Activated naive CD4-positive, alpha-beta T cell (primary cell): ENCODE measurements at places on chromosomes 5 and 9.

- no peak for DNase-seq
Measured at GRCh38 chr9:119559056-119559455, 189.8 kb upstream of the BRINP1 start.

DNA sequence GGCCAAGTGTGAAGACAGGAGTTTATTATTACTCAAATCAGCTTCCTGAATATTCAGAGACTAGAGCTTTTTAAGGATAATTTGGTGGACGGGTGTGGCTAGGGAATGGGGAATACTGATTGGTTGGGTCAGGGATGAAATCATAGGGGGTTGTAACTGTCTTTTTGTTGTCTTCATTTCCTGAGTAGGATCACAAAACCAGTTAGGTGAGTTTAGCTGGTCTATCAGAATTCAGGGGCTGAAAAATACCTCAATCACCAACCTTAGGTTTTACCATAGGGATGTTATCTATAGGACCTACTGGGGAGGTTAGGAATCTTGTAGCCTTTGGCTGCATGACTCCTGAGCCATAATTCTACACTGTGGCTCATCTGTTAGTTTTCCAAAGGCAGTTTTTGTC is 235.8 kb downstream of the YTHDC2 start:
- DNase-seq = no peak

DNA sequence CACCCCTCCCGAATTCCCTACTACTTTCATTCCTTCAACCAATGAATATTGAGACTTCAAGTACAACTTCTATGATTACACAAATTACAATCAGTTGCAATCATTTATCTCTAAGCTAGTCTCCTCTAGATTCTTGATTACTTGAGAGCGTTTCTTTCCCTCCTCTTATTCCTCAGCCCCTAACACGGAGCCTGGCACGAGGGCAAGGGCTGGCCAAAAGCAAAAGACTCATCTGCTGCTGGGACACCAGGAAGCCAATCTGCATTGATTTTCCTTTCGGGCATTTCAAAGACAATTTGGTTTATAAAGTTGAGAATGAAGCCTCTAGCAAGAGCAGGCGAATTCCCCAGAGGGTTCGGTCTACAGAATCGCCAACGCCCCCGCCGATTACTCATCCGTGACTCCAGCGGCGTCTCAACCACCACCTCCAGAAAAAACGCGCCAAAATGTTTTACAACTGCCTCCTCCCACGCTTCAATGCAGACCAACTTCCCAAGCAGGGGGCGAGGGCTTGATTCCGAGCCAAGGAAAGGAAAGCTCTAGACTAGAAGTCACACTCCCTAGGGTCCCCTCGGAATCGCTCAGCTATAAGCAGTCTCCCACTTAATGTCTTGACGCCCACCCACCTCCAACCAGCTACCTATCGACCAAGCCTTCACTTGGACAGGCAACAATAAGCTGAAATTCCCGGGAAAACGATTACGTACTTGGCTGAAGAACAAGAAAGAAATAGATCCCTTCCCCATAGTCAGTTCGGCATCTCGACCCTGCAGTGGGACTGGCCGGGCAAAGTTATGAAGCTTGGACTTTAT is 1.5 kb downstream of the PCSK1 start:
- no peak for DNase-seq

GRCh38 chr9:91741522-91741921 is 208.5 kb downstream of the ROR2 start:
- no peak for DNase-seq

GRCh38 chr9:18545636-18546360 is 71.8 kb downstream of the ADAMTSL1 start:
- DNase-seq = no peak

- no peak for DNase-seq
Measured at GRCh38 chr5:176956756-176957155, 49.8 kb downstream of the UIMC1 start.

- DNase-seq = no peak
Measured at GRCh38 chr5:68740226-68740910, 353.4 kb upstream of the SLC30A5 start.

DNA sequence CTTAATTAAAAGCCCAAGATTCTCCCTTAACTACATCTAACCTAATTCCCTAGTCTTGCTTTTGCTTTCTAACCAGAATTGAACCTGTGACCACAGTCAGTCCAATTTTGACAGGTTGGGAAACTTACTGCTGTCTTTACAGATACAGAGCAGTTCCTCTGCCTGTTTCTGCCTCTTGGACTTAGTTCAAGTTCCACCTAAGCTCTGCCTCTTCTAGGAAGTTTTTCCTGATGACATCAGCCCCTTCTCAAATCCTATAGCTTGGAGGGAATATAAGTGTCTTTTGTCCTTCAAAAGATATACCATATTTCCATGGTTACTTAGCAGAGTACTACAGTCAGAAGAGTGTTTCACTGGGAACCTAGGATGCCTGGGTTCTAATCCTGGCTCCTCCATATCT is 31.7 kb downstream of the BRINP1 start:
- DNase-seq = no peak

- no peak for DNase-seq
Measured at GRCh38 chr5:180873615-180874520, 12.8 kb upstream of the ZFP62 start.

- DNase-seq = no peak
Measured at GRCh38 chr5:35160486-35161116, 69.7 kb downstream of the PRLR start.

GRCh38 chr5:74224331-74224730 is 416.2 kb downstream of the ENC1 start:
- no peak for DNase-seq

GRCh38 chr9:27471789-27472188 is 52.3 kb upstream of the IFNK start:
- DNase-seq = no peak

DNA sequence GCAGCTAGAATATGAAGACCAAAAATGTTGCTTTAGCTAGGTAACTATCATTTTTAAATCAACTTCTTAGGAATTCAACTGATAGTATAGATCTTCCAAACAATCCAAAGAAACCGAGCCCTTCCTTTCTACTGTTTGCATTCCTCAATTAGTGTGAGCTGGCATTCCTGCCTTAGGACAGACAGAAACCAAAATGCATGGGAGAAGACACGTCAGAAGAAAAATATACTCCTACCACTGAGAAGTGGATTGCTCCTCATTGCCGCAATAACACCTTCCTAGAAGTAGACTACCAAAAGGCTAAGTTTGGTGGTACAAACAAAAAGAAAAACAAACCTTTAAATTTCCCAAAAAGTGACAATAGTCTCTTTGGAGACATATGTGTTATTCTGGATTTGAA is 440.0 kb downstream of the SEMA5A start:
- no peak for DNase-seq

DNA sequence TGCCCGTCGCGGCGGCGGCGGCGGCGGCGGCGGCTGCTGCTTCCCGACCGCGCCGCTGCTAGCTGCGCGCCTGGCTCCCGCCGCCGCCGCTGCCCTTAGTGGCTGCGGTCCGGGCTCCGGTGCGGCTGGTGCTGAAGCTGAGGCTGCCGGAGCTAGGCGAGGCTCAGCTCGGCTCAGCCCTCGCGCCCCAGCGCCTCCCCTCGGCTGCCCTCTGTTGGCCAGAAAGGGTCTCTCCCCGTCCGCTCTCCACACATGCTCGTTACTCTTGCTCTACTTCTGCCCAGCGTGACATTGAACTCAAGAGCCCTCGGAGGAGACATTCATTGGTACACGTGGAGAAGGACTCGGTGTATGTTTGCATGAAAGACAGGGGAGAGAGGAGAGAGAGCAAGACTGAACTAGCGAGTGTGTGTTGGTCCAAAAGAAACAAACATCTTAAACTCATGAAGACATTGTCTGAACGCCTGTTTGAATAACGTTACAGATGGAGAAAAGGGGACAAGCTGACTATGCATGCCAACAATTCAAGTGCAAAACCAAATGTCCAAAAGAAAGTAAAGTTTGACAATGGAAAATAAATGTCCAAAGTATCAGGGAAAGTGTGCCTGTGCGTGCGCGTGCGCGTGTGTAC is at the start of gene HCN1:
Gene HCN1 (minus strand): TSS at position 175 of the 631 bp plus-strand sequence.
- DNase-seq = no peak

DNA sequence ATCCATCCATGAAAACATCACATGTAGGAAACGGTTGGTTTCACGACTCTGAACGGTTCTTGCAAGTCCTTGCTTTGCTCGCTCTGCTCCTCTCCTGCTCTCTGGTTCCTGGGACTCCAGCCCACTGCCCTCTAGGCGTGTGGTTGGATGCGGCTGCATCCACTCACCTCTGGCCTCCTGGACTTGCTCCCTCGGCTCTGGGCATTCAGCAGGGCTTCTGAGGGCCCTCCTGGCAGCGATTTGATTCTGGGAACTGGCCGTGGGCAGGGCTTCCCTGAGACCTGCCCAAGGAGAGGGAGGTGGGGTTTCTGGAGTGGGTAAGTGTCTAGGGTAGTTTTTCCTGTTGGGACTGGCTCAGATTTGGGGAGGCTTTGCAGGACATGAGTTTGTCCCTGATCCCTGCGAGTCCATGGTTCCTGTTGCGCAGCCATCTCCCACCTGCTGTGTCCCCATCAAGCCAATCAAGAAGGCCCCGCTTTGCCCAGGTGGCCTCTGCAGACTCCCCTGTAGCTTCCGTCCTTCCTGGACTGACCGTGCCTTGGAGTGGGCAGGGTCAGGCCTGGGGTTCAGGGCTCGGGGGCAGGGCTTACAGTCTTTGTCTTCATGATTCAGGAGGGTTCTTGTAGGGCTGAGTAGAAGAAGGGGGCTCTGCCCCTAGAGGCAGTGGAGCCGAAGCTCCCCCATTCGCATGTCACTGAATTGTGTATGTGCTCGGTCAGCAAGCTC is 192.3 kb downstream of the CACNA1B start:
- DNase-seq = no peak

GRCh38 chr9:85716031-85716877 is 25.5 kb downstream of the AGTPBP1 start:
- DNase-seq = no peak

DNA sequence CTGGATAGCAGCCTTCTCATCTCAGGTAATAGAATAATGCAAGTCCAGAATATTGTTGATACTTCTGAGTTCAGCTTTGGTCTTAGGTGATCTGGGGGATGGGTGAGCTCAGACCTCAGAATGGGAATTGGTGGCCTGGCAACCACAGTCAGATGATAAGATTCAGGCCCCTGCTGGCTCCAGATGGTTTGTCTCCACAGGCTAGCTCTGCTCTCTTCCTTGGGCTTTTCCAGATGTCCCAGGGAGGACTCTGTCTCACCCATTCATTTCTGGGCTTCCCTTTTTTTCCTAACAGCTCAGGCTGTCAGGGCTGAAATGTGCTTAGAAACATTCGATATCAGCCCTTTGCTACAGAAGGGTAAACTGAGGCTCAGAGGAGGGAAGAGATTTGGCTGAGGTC is 17.6 kb upstream of the TNFSF15 start:
- no peak for DNase-seq

- DNase-seq = no peak
Measured at GRCh38 chr5:84273517-84273883, 111.2 kb downstream of the EDIL3 start.

- no peak for DNase-seq
Measured at GRCh38 chr5:38931731-38932130, 85.9 kb downstream of the OSMR start.

DNA sequence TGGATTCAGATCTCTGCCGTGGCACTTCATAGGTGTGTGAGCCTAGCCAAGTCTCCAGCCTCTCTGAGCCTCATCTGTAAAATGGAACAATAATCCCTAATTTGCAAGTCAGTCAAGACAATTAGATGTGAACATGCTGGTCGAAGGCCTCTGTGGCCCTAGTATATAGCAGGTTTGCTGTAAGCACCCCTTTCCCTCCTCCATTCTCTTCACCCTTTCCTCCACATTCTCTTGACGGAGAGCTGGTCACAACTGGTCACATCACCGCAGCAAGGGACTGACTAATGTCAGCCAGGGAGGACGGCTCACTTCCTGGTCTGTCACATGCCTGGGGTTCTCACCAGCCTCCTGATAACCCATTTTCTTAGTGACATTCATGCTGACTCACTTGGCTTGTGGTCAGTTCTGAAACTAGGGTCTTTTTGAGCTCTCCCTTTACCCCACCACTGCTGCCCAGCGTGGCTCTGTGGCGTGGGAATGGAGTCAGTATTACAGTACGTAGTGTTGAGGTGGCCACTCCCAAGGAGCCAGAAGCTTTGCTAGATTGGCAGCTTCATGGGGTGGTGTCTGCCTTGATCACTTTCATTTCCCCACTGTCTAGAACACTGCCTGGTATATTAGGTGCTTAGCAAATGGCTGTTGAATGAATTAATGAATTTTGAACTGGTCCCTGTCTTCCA is 47.8 kb downstream of the ERGIC1 start:
- DNase-seq = no peak

- no peak for DNase-seq
Measured at GRCh38 chr5:112407240-112407639, 11.8 kb downstream of the EPB41L4A start.

GRCh38 chr5:160497878-160498277 is 76.2 kb downstream of the PTTG1 start:
- DNase-seq = no peak

DNA sequence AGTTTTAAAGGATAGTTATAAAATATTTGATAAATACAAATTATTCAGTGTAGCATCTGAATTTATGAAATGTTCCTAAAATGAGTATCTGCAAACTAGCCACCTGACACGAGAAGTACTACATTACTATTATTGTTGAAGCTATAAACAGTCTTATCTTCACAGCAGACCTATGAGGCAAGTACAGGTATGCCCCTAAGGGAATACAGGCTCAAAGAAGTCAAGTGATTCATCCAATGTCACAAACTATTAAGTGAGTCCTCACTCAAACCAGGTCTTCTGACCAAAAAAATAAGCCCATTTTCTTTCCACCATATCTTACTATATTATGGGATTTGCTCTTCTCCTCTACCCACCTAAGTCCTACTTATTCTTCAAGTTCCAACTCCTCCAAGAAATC is 28.7 kb downstream of the STRBP start:
- no peak for DNase-seq

DNA sequence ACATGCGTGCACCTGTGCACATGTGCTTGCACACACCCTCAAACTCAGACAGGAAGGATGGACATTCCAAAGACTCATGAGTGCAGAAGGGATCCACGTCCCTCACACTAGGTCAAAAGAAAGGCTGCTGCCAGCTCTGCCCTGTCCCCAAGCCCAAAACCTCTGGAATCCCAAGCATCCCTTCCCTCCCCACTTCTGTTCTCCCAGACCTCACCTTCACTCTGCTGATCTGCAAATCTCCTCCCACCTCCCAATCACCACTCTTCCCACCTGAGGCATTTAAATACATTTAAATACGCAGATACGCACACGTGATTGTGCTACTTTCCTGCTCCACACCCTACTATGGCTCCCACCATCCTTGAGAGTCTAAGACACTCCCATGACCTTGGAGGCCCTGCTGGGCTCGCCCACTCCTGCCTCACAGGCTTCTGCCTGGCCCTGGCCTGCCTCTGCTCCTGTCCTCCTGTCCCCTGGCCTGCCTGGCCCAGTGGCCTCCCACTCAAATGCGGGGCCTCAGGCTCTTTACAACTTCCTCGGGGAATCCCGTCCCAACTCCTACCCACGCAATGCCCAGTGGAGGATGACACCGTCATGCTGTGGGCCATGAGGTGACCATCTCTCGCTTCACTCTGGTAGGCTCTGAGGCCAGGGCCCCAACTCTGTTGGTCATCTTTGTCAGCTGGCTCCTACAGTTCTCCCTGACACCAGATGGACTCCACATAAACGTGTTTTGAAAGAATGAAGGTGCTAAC is 478.4 kb upstream of the DAP start:
- no peak for DNase-seq

- DNase-seq = no peak
Measured at GRCh38 chr5:169781420-169782345, 144.6 kb downstream of the DOCK2 start.
